Activated T-cell treated with anti-CD3 and anti-CD28 coated beads, Interleukin-2, amount 50 U/mL, for 4 hours (primary cell): ENCODE measurements at places on chromosomes 5 and 9. TPM values are rescaled to one million over a fixed set of nuclear protein-coding genes. Genes with fewer than 3 reads are reported as not detected.

DNA sequence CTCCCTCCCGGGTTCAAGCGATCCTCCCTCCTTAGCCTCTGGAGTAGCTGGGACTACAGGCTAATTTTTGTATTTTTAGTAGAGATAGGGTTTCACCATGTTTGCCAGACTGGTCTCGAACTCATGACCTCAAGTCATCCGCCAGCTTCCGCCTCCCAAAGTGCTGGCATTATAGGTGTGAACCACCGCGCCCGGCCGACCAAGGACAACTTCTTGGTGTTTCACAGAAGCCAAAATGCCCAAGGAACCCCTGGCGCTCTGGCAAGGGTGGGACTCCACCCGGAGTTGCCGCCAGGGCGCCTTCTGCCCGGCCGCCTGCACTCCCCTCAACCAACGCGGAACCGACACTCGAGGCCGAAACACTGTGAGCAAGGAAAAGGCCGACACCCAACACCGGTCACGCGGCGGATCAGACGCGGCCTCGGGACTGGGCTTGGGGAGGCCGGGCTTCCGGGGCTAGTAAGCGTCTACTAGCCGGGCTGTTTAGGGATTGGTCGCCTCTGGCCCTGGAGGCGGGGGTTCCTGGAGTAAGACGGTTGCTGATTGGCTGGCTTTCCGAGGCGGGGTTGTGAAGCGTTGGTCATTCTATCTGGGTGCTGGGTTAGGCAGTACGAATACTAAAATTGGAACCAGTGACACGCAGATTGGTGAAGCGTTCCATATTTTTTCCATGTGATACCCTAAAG is 7.7 kb upstream of the CFAP157 start:
- DNase-seq, result peak; percentile 74

- no peak for DNase-seq
Measured at GRCh38 chr5:128701301-128701700, 163.3 kb upstream of the FBN2 start.

- DNase-seq, result peak; percentile 58
Measured at GRCh38 chr9:97983589-97984187, 547 bp downstream of the ANP32B start.

DNA sequence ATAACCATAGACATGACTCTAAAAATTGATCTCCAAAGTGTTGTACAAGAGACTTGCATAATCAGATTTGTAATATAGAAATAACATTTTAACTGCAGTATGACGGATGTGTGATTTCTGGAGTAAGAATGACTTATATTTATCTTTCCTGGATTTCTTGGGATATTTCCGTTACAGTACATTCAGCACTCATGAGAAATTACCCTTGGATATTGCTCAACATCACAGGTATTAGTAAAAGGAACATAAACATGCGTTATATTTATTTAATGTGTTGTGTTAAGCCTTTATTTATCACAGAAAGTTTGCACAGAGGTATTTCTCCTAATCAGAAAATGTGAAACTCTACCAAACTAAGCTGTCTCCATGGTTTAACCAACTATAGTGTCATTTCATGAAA is 1823.9 kb upstream of the C9orf72 start:
- no peak for DNase-seq

- no peak for DNase-seq
Measured at GRCh38 chr5:124027441-124027840, 515.5 kb downstream of the CSNK1G3 start.

DNA sequence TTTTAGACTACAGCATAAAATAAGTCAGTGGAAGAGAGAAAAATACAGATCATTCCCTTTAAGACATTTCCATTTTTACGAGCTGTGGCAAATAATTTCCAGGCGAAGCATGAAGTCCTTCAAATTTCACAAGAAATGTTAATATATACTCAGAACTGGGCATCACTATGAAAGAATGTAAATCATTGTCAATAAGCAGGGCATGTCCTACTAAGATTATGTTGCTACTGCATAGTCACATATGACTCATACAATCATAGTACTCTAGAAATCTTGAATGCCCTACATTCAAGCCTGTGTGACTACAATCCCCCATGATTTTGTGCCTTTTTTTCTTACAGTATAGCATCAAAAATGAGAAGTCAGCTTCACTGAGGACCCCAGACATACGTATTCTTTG is 485.2 kb upstream of the FTMT start:
- no peak for DNase-seq

- no peak for DNase-seq
Measured at GRCh38 chr9:34663303-34663605, 797 bp upstream of the CCL27 start.

- DNase-seq, result peak; percentile 57
Measured at GRCh38 chr5:134524272-134524825, 1.1 kb upstream of the JADE2 start.

DNA sequence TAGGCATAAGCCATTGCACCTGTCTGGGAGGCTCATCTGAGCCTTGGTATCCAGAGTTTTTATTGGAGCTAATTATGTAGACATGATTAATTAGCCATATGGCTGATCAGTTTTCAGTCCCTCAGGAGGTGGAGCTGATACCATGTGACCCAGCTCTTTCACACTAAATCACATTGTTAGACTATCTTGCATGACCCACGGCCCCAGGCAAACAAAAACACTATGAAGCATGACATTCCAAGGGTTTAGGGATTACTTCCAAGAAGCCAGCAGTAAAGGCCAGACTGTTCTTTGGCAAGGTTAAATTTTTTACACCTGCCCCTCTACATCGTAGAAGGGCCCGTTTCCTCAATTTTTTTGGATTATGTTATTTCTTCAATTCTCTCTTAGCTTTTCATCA is 5.0 kb upstream of the C5orf24 start:
- DNase-seq, result no peak

- DNase-seq, result no peak
Measured at GRCh38 chr5:120139039-120139438, 325.1 kb upstream of the PRR16 start.

GRCh38 chr9:30301271-30301963 is 2083.0 kb upstream of the ACO1 start:
- DNase-seq, result no peak

- no peak for DNase-seq
Measured at GRCh38 chr9:135084881-135085760, 2.3 kb upstream of the OLFM1 start.

DNA sequence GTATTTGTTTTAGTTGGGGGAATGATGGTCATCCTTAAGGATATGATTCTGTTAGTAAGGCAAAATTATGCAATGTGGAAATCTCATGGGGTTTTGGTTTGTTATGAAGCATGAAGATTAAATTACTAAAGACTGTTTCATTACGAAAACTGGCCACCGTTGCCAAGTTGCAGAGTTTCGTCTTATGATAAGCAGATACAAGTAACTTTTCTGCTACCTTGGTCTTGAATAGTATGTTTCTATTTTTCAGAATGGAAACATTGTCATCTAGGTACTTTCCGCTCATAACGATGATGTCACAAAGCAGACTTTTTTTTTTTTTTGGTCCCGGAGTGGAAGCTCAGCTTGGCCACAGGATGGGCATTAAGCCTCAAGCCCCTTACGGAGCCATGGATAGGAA is 4.2 kb downstream of the CCNI2 start:
- DNase-seq, result no peak

GRCh38 chr5:100667161-100667630 is 132.0 kb downstream of the FAM174A start:
- no peak for DNase-seq

- DNase-seq, result peak; percentile 26
Measured at GRCh38 chr9:137077758-137078693, 709 bp downstream of the UAP1L1 start.

DNA sequence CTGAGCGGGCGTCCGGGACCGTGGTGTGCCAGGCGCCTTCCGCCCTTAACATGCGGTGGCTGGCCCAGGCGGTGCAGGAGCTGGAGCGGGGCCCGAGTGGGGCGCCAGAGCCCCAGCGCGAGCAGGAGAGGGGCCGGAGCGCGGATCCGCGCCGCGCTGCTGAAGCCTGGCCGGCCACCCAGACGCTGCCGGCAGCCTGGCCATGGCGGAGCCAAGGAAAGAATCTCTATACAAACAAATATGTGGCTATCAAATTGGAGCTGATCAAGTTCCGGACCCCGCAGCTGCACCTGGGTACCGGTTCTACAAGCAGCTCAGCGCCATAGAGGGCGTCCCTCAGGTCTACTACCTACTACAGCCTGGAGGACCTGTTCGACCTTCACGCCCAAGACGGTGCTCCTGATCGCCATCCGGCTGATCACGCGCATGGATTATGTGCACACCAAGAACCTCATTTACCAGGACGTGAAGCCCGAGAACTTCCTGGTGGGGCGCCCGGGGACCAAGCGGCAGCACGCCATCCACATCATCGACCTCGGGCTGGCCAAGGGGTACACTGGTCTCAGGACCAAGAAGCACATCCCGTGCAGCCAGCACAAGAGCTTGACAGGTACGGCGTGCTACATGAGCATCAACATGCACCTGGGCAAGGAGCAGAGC is 55.8 kb downstream of the JAK2 start:
- no peak for DNase-seq

- no peak for DNase-seq
Measured at GRCh38 chr9:6224393-6225154, 9.0 kb downstream of the IL33 start.

GRCh38 chr9:36286388-36286787 is 28.1 kb upstream of the GNE start:
- DNase-seq, result no peak

GRCh38 chr5:140253985-140254384 is 48.9 kb downstream of the PFDN1 start:
- no peak for DNase-seq

- no peak for DNase-seq
Measured at GRCh38 chr5:54678737-54679136, 161.2 kb downstream of the SNX18 start.

DNA sequence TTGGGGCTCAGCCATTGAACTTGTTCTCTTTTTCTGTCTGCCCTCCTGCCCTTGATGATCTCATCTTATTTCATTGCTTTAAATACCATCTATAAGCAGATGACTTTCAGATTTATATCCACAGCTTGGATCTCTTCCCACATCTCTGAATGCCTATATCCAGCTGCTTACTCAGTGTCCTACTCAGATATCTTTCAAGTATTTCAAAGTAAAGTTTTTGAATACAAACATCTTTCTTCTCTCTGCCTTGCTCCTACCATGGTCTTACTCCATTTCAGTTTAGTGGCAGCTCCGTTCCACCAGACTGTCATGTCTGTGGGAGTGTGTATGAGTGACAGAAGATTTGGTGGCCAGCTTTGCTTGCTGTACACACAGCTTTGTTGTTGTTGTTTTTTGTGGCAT is 59.7 kb downstream of the ERBIN start:
- no peak for DNase-seq

- DNase-seq, result no peak
Measured at GRCh38 chr5:141356950-141357349, 2.1 kb downstream of the PCDHGA4 start.

GRCh38 chr5:19770396-19770795 is 217.6 kb downstream of the CDH18 start:
- no peak for DNase-seq

DNA sequence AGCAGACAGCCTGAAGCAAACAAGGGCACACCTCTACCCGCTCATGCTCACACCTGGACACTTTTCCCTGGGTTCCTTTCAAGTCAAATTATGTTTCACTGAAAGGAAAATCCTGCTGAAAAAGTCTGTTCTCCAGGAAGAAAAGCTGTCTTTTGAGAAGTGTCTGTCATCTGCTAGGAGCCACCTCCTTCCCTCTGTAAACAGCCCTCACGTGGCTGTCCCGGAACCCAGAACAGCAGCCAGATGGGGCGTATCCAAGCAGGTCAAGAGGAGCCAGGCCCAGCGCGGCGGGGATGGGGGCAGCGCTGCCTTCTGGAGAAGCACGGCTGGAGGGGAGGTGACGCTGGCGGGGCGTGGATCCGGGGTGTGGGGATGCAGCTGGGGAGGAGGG is at the start of gene PNPLA7:
Gene PNPLA7, minus strand, starts transcription at position 172 of the 391 bp plus-strand sequence. CDS start 205 bp downstream, outside the sequence.
- peak; percentile 35 for DNase-seq

DNA sequence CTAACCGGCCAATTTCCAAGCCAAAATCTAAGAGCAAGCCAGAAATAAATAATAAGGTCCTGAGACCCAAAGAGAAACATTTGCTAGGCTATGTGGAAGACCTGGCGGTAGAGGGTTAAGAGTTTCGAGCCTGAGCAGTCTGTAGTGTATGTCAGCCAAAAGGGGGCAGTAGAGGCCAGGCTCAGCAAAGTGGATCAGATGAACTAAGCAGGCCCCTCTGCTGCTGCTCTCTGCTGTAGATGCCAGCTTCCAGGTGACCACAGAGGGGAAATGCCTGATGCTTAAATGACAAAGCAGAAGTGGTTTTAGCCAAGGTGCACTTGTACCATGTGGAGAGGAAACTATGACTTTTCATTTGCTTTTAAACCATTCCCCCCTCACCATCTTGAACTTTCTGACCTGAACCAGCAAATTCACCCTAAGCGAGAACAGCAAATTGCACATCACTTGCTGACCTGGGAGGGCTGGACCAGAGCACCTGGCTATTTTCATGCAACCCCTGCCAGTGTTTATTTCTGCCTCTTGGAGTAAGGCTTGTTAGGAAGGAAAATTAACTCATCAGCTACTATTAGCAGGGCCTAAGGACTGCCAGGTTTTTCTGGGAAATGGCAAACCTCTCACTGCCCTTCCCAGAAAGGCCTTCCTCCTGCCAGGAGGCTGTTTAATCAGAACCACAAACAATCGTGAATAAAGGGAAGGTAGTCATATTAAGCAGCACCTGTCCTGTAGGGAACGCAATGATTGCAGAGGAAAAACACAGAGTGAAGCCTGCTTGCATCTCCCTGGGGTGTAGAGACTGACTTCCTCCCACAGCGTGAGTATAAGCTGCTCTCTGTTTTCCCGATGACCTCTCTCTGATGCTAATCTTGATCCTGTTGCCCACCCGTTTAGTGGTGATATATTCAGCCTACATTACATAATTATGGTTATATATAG is 818.2 kb downstream of the TLR4 start:
- DNase-seq, result no peak

DNA sequence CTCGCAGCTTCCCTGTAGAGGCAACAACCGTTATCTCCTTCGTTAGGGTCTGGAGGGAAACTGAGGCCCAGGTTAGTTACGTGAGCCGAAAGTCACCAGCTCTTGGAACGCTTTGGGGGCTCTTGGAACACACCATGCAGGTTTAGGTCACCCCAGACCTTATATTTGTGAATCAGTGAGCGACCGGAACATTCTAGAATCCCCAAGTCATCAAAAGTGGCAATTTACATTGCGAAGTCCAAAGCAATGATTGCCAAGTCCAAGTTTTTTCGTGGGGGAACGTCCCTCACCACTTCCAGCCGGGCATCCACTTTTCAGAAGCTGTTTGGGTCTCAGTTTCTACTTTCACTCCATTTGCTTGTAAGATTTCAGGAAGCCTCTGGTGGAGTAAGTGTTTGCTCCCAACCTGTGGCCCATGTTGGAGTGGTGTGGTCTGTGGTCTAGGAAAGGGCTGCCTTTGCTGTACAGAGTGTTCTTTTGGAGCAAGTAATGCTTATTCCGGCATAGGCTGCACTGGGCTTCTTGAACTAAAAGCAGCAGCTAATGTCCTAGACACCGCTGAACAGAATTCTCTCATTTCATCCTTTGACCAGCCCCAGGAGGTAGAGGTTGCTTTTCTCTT is 32.8 kb upstream of the SPRY4 start:
- no peak for DNase-seq

PIP5K1B gene
- total RNA-seq, result 0.48 TPM

IFNA13 gene
- not detected for total RNA-seq

CTXN3 gene
- total RNA-seq, result not detected

DRD1 gene
- total RNA-seq, result not detected

IFNA2 gene
- total RNA-seq, result not detected

FYB1 gene
- total RNA-seq, result 37.9 TPM

FOXD4L4 gene
- total RNA-seq, result not detected

CNTFR gene
- total RNA-seq, result 0.18 TPM

HK3 gene
- 0.19 TPM for total RNA-seq

CDC20B gene
- 0.16 TPM for total RNA-seq

MYMK gene
- total RNA-seq, result not detected

CENPH gene
- 44.2 TPM for total RNA-seq

PCDHA13 gene
- total RNA-seq, result not detected

CAPSL gene
- 0.40 TPM for total RNA-seq

PPP2R2B gene
- 0.84 TPM for total RNA-seq

LRRC19 gene
- not detected for total RNA-seq
